ENCODE measurements at places on chromosomes 16 and 17. TPM values are rescaled to one million over a fixed set of nuclear protein-coding genes. Genes with fewer than 3 reads are reported as not detected.

ARHGAP27 gene
- 107 TPM for total RNA-seq

PROCA1 gene
- total RNA-seq: 1.0 TPM

VMP1 gene
- total RNA-seq: 291 TPM

GP2 gene
- 31.1 TPM for total RNA-seq
